Naive thymus-derived CD8-positive, alpha-beta T cell (primary cell): ENCODE measurements at places on chromosomes 1 and 21. TPM values are rescaled to one million over a fixed set of nuclear protein-coding genes. Genes with fewer than 3 reads are reported as not detected.

- no peak overlapping the region for H3K27ac ChIP-seq
- no peak overlapping the region for H3K4me3 ChIP-seq
- DNase-seq = no peak
- peaks cover 3% of the 10 kb centered on the region for H3K4me1 ChIP-seq
- no peaks in the 10 kb centered on the region for H3K36me3 ChIP-seq
These were observed 1.0 kb upstream of the PERM1 start for GRCh38 chr1:982765-983436.

DNA sequence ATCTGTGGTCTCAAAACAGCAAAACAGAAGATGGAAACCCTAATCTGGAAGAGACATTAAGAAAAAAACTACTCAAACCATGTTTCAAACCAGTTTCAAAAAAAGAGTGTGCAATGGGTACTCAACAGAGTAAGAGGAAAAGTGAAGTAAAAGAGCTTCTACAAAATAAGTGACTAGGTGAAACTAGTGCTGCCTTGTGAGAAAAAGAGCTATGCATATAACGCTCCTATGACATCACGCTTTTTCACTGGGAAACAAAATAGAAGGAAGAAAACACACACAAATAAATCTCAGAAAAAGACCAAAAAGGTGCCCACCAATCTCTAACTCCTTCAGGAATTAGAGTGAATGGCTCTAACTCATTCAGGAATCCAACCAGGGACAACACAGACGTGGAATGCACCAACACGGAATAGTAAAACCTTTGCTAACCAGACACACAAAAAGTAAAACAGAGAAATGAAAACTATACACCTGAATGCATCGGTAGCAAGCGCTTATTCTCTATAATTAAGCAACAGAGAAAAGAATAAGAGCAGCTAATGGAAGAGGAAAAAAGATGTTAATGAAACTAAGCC lies 1.3 kb downstream of the FOXJ3 start:
- DNase-seq = no peak
- peaks cover 67% of the 10 kb centered on the region for H3K4me1 ChIP-seq
- peak overlapping the region; percentile 98 for H3K4me3 ChIP-seq
- H3K27ac ChIP-seq = peak overlapping the region; percentile 84

DNA sequence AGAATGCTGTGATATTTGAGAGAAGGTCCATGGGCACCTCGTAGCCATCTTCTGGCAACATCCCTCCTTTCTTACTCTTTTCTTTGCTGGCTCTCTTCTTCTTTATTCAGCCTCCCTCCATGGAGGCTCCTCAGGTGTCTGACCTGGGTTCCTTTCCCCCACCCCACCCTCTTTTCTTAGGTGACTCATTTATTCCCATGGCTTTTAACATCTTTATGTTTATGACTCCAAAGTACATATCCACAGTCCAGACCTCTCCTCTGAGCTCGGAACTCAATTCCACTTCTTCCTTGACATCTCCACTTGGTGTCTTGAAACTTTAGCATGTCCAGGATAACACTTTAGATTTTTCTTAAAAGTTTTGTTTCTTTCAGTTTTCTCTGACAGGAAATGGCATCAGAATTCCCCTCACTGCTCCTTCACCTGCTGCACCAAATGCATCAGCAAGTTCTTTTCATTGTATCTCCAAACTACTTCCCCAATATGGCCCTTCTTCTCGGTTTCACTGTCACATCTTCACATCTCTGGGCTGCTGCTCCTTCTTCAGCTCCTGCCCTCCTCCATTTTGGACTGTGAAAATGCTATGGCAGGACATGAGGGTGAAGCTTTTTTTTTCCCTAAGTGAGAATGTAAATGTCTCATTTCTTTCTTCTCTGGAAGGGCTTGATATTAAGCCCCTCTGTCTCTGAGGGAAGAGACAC lies 95.9 kb downstream of the GIPC2 start:
- no peaks in the 10 kb centered on the region for H3K27me3 ChIP-seq
- H3K4me1 ChIP-seq = peaks cover 8% of the 10 kb centered on the region
- no peaks in the 10 kb centered on the region for H3K36me3 ChIP-seq
- no peak overlapping the region for H3K4me3 ChIP-seq
- no peak for DNase-seq

DNA sequence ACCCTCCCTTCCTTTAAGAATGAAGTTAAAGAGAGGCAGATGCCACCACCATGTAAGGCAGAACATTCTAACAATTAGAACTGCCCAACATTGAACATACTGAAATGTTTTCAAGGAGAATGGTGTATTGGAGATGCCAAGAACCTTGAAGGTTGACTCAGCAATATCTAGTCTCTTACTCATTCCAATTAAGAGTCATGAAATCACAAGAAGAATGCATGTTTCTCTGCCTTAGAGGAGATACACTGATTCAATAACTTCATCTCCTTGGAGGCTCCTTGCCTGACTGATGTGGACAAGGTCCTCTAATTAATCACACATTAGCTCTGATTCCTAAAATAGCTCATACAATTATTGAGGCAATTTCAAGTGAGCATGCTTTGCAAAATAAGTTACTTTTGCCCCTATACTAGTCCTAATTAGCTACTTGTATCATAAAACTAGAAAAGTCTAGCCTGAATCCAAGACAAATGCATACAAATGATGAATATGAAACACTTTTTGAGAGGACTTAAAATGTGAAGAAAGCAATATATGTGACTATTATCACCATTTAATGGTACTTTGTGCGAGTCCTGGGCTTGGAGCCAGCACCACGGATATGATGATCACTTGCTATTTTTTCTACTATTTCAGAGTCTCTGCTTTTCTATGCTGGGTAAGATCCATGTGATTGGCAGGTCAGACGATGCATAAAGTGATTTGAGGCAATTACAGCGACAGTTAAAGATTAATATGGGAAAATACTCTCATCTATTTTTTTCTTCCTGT lies 114.5 kb downstream of the DSCAM start:
- H3K36me3 ChIP-seq = no peaks in the 10 kb centered on the region
- H3K27me3 ChIP-seq = peaks cover 6% of the 10 kb centered on the region
- no peak for DNase-seq
- H3K27ac ChIP-seq = no peak overlapping the region
- no peaks in the 10 kb centered on the region for H3K4me1 ChIP-seq

The LRRC38 gene
- total RNA-seq = not detected
